ENCODE measurements at places on chromosomes 6 and 20. TPM values are rescaled to one million over a fixed set of nuclear protein-coding genes. Genes with fewer than 3 reads are reported as not detected.

Gene WFDC12
- total RNA-seq: not detected

Gene DLL1
- 2.4 TPM for total RNA-seq

GRCh38 chr6:73452107-73452461 is at the start of gene CGAS:
CGAS (minus strand) TSS chr6:73452297; CDS start chr6:73452181, 116 bp downstream.
- peak; percentile 86 for DNase-seq
- peak within 1 kb of the TSS; percentile 93 for H3K4me3 ChIP-seq
- H3K27me3 ChIP-seq: no peaks in the 10 kb centered on the region
- peaks cover 30% of the 10 kb centered on the region for H3K36me3 ChIP-seq
- H3K27ac ChIP-seq: peak within 1 kb of the TSS; percentile 91

Gene OOEP
- not detected for total RNA-seq

GRCh38 chr6:69542494-69542893 is 254.3 kb downstream of the LMBRD1 start:
- DNase-seq: no peak
- no peak overlapping the region for H3K4me3 ChIP-seq
- no peaks in the 10 kb centered on the region for H3K4me1 ChIP-seq
- H3K36me3 ChIP-seq: no peaks in the 10 kb centered on the region

GRCh38 chr6:11315743-11316437 is 83.4 kb upstream of the NEDD9 start:
- H3K27me3 ChIP-seq: no peaks in the 10 kb centered on the region
- DNase-seq: no peak
- no peak overlapping the region for H3K27ac ChIP-seq
- H3K36me3 ChIP-seq: peaks cover 57% of the 10 kb centered on the region
- H3K4me3 ChIP-seq: no peak overlapping the region

- H3K4me1 ChIP-seq: no peaks in the 10 kb centered on the region
- H3K27me3 ChIP-seq: peaks cover 5% of the 10 kb centered on the region
- H3K36me3 ChIP-seq: no peaks in the 10 kb centered on the region
- H3K4me3 ChIP-seq: no peak overlapping the region
These were observed 134.6 kb downstream of the PHACTR1 start for GRCh38 chr6:12851123-12851695.

- peaks cover 2% of the 10 kb centered on the region for H3K4me1 ChIP-seq
- peaks cover 4% of the 10 kb centered on the region for H3K27me3 ChIP-seq
- H3K4me3 ChIP-seq: no peak overlapping the region
- H3K36me3 ChIP-seq: no peaks in the 10 kb centered on the region
- DNase-seq: no peak
These were observed 358.0 kb upstream of the CITED2 start for GRCh38 chr6:139732451-139732850.

Gene DLK2
- total RNA-seq: 1.0 TPM

DNA sequence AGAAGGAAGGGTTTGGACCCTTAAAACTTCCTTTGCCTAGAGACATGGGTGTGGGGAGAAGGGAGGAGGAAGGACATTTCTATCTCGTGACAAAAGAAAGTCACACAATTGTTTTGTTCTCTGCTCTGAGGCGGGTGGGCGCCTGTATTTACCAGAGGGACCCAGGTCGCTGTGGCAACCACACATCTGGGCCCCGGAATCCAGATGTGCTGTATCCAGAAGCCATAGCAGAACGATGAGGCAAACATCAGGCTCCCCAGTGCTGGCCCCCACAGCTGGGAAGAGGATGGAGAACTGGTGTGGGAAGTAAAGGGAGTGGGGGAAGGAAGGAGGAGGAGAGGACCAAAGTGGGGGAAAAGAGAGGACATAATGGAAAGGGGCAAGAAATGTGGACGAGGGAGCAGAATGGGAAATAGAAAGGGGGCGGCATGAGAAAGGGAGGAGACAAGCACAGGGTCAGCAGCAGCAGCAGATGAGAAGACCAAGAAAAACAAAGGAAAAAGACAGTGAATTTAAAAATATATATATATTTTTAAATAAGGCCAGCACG is 3.4 kb upstream of the TNXB start:
- no peak overlapping the region for H3K27ac ChIP-seq
- peaks cover 17% of the 10 kb centered on the region for H3K4me1 ChIP-seq
- peaks cover 4% of the 10 kb centered on the region for H3K27me3 ChIP-seq
- no peak for DNase-seq

Measured in activated CD8-positive, alpha-beta T cell treated with anti-CD3 and anti-CD28 coated beads for 36 hours (primary cell).